Stimulated activated CD4-positive, alpha-beta T cell treated with anti-CD3 and anti-CD28 coated beads, Interleukin-4, amount 100 ng/mL, for 1 hour (primary cell): ENCODE measurements at places on chromosomes 13 and 19.
A peak's percentile ranks its signal among the peaks of the same experiment; 100 is the strongest.

DNA sequence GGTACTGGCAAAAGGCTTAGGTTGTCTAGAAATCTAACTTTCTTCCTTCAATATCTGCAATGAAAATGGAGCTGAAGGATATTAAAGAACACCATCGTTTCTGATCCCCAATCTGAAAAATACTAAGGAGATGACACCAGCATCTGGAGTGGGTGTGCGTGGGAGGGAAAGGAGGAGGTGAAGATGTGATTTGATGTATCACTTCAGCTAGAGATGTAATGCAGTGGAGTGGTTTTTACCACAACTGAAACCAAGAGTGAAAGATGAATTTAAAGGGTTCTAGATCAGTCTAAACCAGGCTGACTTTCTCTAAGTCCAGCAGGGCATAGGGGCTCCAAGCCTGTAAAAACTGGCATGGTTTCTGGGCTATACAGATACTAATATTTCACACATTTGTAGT lies 148.4 kb downstream of the AKAP11 start:
- peak; percentile 64 for DNase-seq

- DNase-seq = no peak
Observed at GRCh38 chr13:35283856-35284255, 192.6 kb downstream of the MAB21L1 start.

GRCh38 chr19:35491836-35492360 lies 1.6 kb upstream of the KRTDAP start:
- DNase-seq = no peak

GRCh38 chr13:105139380-105140285 lies 1395.8 kb downstream of the EFNB2 start:
- peak; percentile 43 for DNase-seq

GRCh38 chr19:16895467-16896145 lies 6.8 kb downstream of the F2RL3 start:
- no peak for DNase-seq
